CD4-positive, alpha-beta T cell treated with Interleukin-1 beta for 1 hour (primary cell): ENCODE measurements at places on chromosomes 4 and X.
A peak's percentile ranks its signal among the peaks of the same experiment; 100 is the strongest.

DNA sequence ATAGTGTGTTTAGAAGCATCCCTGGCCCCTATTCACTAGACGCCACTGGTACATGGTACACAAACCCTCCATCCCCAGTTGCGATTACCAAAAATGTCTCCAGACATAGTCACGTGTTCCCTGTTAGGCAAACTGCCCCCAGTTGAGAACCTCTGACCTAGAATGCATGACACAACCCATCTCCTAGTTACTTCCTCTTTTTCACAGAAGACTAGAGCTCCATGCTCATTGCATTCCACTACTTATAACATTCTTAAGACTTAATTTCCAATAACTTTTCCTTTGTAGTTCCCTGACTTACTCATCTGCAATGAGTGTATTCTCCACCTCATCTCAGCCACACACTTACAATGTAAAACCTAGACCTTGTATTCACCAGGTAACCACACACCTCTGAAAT lies 68.6 kb downstream of the PRSS12 start:
- DNase-seq, result peak; percentile 4

GRCh38 chr4:972651-973424 lies 531 bp downstream of the DGKQ start:
- DNase-seq, result peak; percentile 65

- no peak for DNase-seq
Measured at GRCh38 chrX:120457766-120458180, 11.3 kb downstream of the LAMP2 start.

DNA sequence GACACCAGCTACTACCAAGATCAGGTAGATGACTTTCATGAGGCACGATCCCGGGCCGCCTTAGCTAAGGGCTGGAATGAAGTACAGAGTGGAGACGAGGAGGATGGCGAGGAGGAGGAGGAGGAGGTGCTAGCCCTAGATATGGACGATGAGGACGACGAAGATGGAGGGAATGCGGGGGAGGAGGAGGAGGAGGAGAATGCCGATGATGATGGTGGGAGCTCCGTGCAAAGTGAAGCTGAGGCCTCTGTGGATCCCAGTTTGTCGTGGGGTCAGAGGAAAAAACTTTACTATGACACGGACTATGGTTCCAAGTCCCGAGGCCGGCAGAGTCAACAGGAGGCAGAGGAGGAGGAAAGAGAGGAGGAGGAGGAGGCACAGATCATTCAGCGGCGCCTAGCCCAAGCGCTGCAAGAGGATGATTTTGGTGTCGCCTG lies 481 bp downstream of the UTP3 start:
- DNase-seq, result no peak

- no peak for DNase-seq
Measured at GRCh38 chrX:133307637-133308498, 89.7 kb upstream of the TFDP3 start.

- peak; percentile 21 for DNase-seq
Measured at GRCh38 chrX:74925225-74926088, at the start of gene NEXMIF. TSS of gene NEXMIF (minus strand) at chrX:74925452.

GRCh38 chr4:137881641-137882040 lies 349.3 kb upstream of the PCDH18 start:
- no peak for DNase-seq

DNA sequence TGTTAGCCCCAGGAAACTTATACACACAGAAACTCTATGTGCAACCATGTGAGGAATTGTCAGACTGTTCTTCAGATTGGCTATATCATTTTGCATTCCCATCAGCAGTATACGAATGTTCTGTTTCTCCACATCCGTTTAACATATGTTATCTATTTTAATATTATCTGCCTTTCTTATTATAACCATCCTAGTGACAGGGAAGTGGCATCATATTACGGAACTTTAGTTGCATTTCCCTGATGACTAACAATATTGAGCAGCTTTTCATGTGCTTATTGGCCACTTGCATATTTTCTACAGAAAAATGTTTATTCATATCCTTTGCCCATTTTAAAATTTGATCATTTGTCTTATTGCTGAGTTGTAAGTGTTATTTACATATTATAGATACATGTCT lies 36.5 kb upstream of the IL15 start:
- no peak for DNase-seq

DNA sequence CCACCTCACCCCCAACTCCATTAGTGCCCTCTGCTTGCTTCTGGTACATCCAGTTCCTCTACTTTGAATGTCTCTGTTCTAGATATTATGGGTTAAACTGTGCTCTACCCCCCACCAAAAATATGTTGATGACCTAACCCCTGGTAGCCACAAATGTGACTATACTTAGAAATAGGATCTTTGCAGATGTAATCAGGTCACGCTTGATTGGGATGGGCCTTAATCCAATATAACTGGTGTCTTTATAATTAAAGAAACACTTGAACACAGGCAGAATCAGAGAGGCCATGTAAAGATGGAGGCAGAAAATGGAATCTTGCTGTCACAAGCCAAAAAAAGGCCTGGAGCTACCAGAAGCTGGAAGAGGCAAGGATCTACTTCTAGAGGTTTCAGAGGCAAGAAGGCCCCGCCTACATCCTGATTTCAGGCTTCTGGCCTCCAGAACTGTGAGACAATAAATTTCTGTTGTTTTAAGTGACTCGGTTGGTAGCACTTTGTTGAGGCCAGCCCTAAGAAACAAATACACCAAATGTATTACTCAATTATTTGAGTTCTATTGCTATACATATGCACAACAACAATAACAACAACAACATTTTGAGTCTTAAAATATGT lies 220.0 kb downstream of the PPP3CA start:
- no peak for DNase-seq

DNA sequence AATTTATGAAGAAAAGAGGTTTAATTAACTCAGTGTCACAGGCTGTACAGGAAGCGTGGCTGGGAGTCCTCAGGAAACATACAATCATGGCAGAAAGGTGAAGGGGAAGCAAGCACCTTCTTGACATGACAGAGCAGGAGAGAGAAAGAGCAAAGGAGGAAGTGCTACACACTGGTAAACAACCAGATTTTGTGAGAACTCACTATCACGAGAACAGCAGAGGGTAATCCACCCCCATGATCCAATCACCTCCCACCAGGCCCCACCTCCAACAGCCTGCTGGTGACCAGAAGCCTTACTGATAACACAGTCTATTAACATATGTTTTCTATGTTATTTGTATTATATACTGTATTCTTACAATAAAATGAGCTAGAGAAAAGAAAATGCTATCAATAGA lies 254.8 kb downstream of the PCDH10 start:
- no peak for DNase-seq

GRCh38 chr4:92988301-92988700 lies 684.5 kb downstream of the GRID2 start:
- DNase-seq, result no peak

DNA sequence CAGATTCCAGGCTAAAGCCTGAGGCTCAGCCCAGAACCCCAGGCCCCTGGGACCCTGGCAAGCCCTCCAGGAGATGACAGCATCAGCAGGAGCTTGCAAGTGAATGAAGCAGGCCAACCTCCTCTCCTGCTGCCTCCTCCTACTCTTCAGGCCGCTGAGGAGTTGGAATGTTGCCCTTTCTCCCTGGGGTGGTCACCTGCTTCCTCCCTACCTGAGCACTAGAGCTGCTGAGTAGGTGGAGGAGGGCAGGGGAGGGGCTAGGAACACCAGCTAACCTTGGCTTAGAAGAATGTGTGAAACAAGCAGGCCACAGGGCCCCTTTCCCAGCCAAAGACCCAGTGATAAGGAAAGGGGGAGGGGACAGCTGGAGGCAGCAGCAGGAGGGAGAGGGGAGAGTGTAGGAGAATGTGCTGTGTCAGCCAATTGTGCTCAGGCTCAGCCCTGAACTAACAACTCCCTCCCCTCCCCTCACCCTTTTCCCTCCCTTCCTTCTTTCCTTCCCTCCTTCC lies 58.0 kb downstream of the PJA1 start:
- no peak for DNase-seq

DNA sequence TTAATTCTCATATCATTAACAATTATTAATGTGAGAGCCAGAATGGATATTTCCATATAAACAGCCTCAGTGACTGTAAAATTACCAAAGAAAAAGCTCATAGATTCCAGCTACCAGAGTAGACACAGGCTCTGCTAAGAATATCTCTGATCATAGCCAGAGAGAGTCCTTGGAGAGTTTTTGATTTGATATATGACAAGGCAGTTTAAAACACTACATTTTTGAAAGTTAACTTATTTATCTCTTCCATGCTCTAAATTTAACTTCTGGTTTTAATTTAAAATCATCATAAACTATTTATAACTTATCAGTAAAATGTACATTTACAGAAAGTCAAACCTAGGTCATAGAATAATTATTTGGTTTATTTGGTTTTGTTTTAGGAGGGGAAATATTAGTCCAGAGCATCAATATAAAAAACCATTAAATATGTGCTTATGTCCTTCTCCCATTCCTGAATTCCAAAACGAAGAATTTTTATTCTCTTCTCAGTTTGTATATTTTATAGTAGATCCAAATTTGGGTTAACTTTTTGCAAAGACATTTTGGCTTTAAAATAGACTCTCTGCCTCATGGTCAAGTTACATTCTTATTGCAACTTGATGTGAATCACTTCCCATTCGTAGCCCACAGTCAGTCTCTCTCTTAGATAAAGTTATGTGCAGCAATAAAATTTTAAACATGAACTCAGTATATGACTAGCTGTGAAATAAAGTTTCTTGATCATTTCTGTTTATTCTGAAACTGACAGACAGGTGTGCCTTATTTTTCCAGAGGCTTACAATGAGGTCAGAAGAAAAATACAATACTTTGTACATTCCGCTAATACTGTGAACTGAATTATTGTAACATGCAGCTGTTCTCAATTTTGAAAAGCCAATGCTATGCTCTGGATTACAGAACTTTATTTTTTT lies 267.1 kb downstream of the PAPSS1 start:
- DNase-seq, result no peak

DNA sequence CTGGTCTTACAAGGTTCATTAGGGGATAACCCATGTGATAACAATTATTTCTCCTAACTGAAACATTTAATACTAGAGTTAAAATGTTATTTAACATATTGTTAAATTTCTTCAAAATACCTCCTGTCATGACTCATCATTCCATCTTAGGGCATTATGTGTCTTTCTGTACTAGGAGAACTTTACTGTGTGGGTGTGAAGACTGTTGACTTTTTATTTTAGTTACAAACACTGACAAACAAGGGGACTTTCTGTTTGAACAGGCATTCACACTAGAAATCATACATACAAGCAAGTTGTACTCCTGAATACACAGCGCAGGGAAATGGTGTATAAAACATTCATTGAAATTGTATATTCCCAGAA lies 175.9 kb downstream of the FBXW7 start:
- DNase-seq, result no peak

GRCh38 chr4:10157478-10158332 lies 41.1 kb upstream of the WDR1 start:
- DNase-seq, result peak; percentile 41

- no peak for DNase-seq
Measured at GRCh38 chr4:104451573-104451972, 43.1 kb downstream of the CXXC4 start.

DNA sequence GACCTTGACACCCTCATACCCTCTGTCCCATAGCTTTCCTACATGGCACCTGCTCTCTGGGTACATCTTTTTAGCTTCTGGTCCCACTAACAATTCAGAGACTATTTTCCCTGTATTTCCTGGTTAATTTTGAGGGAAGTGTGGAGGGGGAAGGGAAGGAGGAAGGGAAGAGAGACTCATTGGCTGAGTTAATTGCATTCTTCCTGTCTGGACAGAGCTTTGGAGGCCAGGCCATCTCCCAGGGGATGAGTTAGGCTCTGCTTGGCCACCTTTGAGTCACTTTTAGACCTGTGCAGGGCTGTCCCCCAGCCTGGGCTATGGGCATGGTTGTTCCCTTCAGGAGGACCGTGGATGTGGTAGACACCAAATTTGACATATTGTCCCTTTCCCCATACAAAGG lies 167.9 kb upstream of the PGRMC2 start:
- DNase-seq, result no peak

GRCh38 chrX:41022566-41022965 lies 62.7 kb upstream of the USP9X start:
- DNase-seq, result no peak
